ENCODE measurements at places on chromosomes 4 and X.

DNA sequence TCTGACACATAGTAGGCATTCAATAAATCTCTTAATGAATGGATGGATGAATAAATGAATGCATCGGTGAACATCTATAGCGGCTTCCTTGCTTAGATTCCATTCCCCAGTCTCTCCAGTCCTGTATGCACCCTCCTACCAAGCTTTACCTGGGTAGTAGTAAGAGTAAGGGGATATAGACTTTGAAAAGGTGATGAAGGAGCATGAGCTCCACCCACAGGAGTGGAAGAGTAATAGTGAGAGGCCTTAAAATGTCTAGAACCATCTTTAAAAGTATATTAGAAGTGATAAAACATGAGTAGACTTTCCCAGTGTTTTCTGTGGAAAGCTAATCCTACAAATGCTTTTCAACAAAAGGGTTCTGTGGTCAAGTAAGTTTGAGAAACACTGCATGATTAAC lies 35.5 kb upstream of the GPC3 start:
- no peak for DNase-seq

GRCh38 chr4:14262221-14262620 lies 634.7 kb upstream of the BOD1L1 start:
- DNase-seq: no peak

DNA sequence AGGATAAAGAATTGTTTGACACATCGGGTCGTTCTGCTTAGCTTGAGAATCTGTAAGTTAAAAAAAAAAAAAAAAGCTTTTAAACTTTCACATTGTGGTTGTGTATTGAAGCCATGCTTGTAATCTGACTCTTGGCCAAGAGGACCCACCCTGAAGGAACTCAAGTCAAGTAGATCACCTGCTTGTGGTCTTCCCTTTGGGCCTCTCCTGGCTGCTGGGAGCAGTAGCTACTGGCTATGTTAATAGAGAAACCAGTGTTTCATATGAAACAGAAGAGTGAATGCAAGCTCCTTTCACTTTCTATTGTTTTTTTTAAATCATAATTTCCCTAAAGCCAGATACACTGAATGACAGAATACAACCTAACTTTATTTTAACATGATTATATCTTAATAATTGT lies 402.4 kb upstream of the NDST4 start:
- no peak for DNase-seq

DNA sequence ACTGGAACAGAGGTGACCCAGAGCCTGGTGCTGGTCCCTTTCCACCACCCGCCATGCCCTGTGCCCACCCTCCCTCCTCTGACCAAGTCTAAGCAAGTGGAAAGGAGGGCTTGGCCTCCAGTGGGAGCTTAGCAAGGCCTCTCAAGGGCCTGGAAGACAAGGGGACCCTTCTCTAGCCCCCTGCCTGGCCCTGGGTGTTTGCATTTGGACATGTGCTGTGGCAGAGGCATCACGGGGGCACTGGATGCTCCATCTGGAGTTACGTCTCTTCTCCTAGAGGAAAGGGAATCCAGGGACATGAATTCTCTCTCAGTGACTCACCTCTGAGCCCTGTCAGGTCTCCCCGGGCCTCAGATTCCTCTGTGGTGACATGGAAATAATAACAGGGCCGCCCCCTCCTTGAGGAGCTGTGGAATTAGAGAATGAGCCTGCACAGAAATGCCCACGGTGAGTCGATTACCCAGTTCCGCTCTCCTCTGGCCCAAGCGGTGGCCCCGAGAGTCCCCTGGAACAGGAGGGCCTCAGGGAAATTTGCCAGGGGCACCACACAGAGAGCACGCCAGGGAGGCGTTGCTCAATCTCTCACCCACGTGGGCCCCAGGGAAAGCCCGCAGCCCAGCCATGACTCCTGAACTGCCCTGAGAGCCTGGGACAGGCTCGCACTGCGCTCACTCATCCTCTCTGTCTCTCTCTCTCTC lies 189.6 kb downstream of the BCOR start:
- peak; percentile 81 for DNase-seq

DNA sequence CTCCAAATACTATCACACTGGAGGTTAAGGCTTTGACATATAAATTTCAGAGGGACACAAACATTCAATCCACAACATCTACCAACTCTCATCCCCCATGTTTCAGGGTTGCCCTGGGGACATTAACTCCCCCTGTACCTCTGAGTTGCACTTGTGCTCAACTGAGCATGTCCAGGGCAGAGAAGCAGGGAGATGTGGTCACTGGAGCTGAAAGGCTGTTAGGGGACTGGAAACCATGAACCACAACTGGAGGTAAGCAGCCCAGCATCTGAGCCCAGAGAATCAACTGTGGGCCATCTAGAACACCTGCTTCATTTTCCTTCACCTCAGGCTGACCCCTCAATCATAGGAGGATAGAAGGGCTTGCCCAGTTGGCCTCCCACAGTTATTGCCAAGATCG lies 641.1 kb downstream of the MID1IP1 start:
- DNase-seq: no peak

DNA sequence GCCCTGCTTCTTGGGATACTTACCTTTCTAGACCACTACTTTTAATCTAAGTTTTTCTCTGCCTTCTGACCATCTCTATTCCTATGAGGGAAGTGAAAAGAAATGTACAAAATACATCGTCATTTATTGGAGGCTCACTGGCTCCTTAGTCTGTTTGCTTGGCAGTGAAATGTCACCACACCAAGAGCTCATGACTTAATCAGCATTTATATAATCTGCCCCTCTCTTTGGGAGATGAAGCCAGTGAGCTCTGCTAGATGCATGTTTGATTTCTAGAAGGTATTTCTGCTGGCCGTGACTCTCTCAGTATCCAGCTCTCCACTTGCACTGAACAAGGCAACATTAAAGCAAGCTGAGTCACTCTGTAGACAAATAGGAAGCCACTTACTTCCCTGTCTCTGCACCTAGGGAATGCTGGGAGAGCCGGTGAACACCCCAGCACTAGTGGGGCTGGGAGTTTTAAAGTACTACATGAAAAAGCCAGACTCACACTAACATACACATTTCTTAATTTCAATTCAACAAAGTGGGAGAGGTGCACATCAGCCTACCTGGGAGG lies 79.1 kb downstream of the MID1IP1 start:
- no peak for DNase-seq

DNA sequence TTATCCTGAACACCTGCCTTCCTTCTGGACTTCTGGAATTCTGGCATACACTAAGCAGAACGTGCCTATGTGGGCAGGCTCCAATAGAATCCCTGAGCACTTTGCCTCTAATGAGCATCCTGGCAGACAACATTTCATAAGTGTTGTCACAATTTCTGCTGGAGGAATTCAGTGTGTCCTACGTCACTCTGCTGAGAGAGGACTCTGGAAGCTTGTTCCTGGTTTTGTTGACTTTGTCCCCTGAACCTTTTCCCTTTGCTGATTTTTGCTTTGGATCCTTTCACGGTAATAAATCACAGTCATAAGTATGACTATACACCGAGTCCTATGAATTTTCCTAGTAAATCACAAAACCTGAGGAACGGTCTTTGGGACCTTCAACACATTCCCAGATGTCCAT lies 43.2 kb downstream of the MTMR8 start:
- no peak for DNase-seq

GRCh38 chr4:142840516-142841123 lies 5.5 kb downstream of the INPP4B start:
- no peak for DNase-seq

GRCh38 chr4:36285784-36286480 lies 4.5 kb downstream of the DTHD1 start:
- peak; percentile 41 for DNase-seq

GRCh38 chrX:39159921-39160507 lies 358.8 kb downstream of the MID1IP1 start:
- no peak for DNase-seq

- DNase-seq: no peak
These were observed 83.0 kb downstream of the MAML3 start for GRCh38 chr4:140070973-140071372.

DNA sequence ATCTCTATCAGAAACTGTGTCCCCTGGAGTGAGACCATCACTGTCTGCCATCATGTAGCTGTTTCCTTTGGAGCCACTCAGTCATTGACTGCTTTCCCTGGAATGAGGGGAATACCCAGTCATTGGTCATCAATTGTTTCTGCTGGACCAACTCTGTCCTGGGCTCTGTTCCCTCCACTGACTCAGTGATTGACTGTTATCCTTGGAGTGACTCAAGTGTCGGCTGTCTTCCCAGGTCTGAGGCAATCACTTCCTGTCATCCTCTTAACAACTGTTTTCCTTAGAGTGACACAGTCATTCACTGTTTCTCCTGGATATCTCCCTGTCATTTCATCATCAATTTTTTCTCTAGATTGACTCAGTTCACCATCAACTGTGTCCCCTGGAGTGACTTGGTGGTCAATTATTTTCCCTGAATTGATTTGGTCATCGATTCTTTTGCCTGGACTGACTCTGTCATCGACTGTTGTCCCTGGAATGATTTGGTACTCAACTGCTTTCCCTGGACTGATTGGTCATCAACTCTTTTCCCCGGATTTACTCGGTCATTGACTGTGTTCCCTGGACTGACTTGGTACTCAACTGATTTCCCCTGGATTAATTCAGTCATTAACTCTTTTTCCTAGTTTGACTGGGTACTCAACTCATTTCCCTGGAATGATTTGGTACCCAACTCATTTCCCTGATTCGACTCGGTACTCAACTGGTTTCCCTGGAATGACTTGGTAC lies 327.9 kb upstream of the VCX start:
- no peak for DNase-seq

DNA sequence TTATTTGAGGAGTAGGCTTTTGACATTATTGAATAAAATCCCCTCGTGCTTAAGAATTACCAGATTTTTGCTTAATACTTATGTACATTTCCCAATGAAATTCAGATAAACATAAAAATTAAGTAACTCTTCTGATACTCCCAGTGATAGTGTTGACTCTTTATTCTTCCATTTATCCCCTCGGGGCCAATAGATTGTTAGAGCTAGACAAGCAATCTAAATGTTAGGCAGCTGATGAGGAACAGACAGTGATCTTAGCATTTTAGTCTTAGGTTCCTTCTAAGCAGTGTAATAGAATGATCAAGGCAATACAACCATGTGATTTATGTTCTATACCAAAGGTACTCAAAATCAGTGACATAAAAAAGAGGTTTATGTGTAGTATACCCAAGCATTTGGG lies 68.7 kb downstream of the USP9X start:
- no peak for DNase-seq

DNA sequence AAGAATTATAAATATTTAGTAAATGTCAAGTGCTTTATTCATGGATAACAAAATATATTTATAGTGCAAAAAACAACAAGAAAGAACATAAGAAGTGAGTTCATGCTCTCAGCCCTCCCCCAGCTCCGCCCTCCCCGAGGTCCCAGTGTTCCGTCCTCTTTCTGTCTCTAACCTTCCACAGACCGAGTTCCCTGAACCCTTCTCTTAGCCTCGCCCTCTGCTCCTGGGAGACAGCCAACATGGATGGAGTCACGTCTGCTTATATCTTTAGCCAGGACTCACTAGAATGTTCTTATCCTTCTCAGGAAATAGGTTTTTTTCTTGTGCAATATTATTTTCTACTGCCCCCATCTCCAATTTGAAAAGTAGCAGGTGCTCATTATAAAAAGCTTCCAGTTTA lies 40.1 kb upstream of the HELT start:
- DNase-seq: no peak

GRCh38 chrX:132165651-132166050 lies 37.8 kb upstream of the FRMD7 start:
- no peak for DNase-seq

GRCh38 chr4:87853108-87853507 lies 20.3 kb downstream of the MEPE start:
- no peak for DNase-seq

DNA sequence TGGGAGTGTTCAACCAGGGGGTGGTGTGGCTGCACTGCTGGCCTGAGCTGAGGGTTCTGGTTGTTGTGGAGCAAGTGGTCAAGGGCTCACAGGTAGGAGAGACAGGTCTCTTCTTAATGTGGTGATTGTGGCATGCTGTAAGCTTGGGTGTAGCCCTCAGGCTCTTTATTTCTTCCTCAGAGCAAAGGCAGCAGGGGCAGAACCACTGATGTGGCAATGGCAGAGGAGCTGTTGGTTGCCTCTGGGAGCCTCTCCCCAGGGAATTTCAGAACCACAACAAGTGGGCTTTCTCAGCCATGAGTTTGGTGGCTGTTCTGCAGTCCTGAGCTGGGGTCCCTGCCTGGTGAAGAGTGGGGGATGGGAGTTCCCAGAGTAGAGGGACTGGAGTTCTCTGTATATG lies 1017.2 kb downstream of the SH3BGRL start:
- DNase-seq: no peak

DNA sequence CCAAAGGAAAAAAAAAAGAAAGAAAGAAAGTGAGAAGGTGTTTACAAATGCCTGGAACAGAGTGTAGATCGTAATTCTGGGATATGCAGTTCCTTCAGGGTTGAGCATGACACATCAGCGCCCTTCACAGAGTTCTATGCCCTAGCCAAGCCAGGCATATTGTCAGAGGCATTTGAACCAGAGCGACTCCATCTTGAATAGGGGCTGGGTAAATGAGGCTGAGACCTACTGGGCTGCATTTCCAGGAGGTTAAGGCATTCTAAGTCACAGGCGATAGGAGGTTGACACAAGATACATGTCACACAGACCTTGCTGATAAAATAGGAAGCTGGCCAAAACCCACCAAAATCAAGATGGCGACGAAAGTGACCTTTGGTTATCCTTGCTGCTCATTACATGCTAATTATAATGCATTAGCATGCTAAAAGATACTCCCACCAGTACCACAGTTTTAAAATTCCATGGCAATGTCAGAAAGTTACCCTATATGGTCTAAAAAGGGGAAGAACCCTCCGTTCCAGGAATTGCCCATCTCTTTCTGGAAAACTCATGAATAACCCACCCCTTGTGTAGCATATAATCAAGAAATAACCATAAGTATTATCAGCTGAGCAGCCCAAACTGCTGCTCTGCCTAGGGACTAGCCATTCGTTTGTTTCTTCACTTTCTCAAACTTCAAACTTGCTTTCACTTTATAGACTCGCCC lies 23.5 kb upstream of the LRBA start:
- no peak for DNase-seq

DNA sequence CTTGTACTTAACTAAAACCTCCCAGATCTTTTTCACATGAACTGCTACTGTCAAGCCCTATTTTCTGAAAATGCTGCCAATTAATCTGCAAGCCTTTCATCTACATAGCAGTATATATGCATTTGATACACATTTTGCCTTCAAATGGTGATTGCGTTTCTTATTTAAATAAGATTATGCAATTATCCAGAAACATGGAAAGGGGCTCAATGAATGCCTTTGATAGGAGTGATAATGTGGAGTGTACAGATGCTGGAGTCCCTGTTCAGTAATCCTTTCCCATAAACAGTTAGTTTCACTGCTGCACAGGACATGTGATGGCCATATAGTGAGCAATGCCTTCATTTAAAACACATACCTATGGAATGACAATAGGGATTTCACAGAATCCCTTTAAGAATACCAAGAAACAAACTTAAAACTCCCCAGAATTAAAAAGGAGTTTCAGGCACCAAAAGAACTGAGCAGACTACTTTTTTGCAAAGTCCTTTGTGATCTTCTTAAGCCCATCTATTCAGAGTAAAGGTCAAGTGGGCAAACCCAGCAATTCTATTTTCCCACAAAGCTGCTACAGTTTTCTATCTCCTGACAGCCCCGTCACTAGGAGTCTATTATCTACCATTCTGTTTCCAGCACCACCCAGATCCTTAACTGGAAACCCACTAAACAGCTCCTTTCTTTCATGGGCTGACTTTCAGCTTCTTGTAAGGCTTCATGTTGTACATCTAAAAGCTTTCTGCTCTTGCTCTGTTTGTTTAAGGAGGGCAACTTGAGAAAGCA lies 120.3 kb downstream of the UNC5C start:
- no peak for DNase-seq

GRCh38 chr4:118397623-118397979 lies 44.8 kb upstream of the PRSS12 start:
- no peak for DNase-seq

- DNase-seq: no peak
These were observed 26.9 kb downstream of the HOPX start for GRCh38 chr4:56654238-56654632.

Data from kidney epithelial cell (primary cell).